ENCODE measurements at places on chromosomes 13 and 19.
A peak's percentile ranks its signal among the peaks of the same experiment; 100 is the strongest.

DNA sequence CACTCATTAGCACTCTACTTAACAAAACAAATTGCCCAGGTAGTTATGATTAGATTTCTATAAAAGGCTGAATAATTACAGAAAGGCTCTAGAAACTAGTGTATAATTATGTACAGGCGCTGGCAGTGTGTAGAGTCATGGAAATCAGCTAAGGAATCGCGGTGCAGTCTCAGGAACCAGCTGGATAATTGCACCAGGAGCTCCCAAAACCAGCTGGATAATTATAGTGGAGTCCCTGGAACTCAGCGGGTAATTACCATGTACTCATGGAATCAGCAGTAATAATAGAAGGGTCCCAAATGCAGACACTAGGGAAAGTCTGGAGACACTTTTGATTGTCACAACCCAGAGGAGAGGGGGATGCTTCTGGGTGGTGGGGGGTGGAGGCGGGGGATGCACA is 23.2 kb upstream of the TTYH1 start:
- no peak for DNase-seq

- DNase-seq: no peak
These were observed 559.8 kb upstream of the ATXN8OS start for GRCh38 chr13:69547780-69548179.

- no peak for DNase-seq
These were observed 816 bp upstream of the PRKD2 start for GRCh38 chr19:46717716-46718143.

GRCh38 chr13:89457977-89458376 is 1786.8 kb downstream of the SLITRK5 start:
- DNase-seq: peak; percentile 34

- no peak for DNase-seq
These were observed 15.4 kb upstream of the CD22 start for GRCh38 chr19:35313587-35313986.

DNA sequence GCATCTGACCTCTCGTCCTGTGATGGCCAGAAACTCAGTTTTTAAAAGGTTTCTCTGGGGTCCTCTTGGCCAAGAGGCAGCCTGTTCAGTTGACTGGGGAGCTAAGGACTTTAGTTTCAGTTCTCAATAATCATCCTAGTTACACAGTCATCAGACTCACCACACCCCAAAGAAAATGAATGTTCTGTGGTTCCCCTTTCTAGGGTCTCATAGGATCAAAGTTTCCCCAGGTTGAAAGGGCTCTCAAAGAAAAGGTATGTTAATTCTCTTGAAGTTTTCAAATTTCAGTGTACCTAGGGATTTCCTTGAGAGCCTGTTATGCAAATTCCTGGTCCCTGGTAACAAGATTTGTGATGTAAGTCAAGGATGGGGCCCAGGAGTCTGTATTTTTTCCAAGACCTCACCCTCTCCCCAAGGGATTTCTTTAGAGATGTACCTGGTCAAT is 94.9 kb downstream of the FAM216B start:
- no peak for DNase-seq

GRCh38 chr13:25143706-25144105 is 28.4 kb downstream of the AMER2 start:
- no peak for DNase-seq

DNA sequence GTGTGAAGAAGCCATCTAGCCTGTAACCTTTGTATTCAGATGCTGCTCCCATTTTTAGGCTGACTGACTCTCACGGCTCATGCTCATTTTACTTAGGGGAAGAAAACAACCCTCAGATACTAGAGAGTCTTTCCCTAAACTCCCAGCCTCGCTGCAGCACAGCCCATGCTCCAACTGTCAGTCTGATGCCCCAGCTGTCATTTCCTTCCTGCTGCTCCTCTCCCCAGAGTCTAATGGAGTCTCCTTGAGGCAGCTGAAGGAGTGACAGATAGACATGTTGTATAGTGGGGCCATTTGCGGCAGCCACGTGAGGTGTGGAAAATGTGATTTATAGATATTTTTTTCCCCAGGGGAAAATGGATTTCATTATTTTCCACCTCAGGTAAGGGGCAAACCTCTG is 59.2 kb upstream of the OLFM4 start:
- DNase-seq: no peak

DNA sequence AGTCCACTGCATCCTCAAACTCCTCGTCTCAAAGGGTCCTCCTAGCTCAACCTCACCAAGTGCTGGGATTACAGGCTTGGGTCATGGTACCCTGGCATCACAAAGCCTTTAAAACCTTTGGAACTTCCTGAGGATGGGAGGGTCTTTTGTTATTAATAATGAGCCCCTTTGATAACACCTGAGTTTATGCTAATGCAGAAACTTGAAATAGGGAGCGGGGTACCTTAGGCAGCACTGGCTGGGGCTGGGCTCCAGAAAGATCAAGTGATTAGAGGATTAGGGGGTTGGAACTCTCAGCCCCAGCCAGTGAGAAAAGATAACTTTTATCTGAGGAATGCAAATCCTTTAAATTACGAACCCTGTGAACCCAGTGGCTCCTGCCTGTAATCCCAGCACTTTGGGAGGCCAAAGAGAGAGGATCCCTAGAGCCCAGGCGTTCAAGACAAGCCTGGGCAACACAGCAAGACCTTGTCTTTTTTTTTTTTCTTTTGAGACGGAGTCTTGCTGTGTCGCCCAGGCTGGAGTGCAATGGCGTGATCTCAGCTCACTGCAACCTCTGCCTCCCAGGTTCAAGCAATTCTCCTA is 9.3 kb upstream of the PSPC1 start:
- no peak for DNase-seq

DNA sequence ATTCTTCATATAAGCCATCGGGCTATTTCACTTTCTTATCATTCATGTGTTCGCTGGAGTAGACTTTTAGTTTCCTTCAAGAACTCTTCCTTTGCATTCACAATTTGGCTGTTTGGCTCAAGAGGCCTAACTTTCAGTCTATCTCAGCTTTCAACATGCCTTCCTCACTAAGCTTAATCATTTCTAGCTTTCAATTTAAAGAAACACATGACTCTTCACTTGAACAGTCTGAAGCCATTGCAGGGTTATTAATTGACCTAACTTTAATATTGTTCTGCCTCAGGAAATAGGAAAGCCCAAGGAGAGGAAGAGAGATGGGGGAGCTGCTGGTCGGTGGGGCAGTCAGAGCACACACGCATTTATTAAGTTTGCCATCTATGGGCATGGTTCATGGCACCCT is 158.1 kb downstream of the SUCLA2 start:
- DNase-seq: no peak

DNA sequence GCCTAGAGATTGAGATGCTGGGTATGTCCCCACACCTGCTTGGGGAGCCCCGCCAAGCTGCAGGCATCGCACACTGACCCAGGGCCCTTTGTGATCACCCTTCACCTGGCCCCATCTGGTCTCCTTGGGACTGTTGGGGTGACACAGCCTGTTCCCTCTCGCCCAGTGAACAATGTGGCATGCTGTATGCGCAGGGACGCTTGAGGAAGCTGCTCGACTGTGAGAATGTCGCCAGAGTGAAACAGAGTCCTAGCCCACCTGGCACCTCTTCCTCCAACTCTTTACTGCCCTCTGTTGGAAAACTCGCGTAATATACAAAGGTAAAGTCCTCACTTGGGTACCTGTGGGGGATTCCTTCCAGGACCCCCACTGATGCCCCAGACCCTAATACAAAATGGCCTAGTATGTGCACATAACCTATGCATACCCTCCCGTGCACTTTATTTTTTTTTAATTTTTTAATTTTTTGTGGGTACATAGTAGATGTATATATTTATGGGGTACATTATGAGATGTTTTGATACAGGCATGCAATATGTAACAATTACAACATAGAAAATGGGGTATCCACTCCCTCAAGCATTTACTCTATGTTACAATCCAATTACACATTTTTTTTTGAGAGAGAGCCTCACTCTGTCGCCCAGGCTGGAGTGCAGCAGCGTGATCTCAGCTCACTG is 9.0 kb downstream of the BLOC1S3 start:
- no peak for DNase-seq

DNA sequence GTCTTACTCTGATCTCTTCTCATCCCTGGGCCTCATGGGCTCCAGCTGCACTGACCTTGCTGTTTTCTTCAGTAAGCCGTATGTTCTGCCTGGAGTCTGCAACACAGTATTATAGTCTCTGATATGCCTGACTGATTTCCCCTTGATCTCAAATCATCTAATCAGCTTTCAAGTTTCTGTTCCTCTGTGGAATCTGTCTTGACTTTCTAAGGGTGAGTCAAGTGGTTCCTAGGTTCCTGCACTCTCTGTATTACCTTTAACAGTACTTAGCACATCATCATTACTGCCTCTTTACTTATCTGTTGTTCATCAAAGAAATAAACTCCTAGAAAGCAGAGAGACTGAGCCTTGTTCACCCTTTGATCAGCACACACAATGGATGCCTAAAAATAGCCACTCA is 350.7 kb downstream of the LMO7 start:
- DNase-seq: no peak

GRCh38 chr13:67792151-67792676 is 562.1 kb upstream of the PCDH9 start:
- no peak for DNase-seq

- no peak for DNase-seq
These were observed 12.8 kb downstream of the MOB3A start for GRCh38 chr19:2083174-2083854.

DNA sequence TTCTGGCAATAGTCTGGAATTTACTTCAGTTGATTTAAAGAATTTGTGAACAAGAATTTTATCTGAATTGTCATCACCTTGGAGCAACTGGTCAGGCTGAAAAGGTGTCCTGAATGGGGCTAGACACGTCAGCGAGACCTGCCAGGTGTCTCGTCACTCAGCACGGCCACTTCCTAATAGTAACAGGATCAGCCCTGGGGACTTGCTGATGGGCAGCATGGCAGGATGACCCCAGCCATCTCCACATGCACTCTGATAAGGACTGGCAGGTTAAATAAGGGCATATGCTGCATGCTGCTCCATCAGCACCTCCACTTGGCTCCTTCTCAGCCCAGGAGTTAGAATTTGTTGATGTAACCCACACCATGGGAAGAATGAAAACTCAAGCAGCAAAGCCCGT is 224.2 kb downstream of the FOXO1 start:
- no peak for DNase-seq

- no peak for DNase-seq
These were observed 4.4 kb upstream of the NFIX start for GRCh38 chr19:12990853-12991252.

GRCh38 chr13:113161433-113161832 is 3.0 kb downstream of the PROZ start:
- DNase-seq: no peak

DNA sequence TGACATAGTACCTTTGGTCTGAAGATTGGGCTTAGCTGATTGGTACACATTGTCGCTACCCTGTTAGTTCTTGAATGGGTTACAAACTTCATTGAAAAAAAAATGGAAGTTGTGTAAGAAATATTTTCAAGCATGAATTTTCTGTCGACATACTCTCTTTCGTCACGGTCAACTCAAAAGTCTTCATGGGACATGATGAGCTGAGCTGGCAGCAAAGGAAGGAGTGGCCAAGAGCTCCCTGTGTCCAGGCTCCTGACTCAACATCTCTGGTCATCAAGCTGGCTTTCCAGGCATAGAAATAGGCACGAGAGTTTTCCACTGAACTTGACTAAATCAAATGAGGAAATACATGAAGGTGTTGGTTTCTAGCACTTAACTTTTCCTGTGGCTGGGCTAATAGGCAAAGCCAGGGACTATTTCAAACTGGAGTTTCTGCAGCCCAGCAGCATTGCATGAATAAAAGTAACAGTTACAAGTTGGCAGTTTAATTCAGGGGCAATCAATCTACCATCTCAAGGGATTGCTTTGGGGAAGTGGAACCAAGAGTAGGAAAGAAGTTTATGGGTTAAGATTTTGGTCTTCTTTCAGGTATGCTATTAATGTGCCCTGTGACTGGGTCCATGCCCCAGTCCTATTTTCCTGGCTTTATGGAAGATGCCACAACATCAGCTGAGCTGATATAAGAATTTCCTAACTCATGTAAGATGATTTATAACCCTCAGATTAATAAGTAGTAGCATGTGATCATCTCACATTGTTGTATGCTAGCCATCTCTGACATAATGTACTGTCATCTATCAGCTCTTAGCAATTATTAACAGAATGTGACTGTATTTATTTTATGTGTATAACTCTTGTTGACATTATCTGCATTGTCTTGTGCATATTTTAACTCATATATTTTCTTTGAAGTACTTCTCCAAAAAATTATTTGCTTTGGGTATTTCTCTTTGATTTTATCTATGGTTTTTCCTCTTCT is 385.8 kb downstream of the DLEU7 start:
- DNase-seq: no peak

Data from IMR-90 (cell line).